ENCODE measurements at places on chromosomes 5 and 9.

- DNase-seq = no peak
Observed at GRCh38 chr5:96743805-96744204, 63.9 kb downstream of the ERAP1 start.

DNA sequence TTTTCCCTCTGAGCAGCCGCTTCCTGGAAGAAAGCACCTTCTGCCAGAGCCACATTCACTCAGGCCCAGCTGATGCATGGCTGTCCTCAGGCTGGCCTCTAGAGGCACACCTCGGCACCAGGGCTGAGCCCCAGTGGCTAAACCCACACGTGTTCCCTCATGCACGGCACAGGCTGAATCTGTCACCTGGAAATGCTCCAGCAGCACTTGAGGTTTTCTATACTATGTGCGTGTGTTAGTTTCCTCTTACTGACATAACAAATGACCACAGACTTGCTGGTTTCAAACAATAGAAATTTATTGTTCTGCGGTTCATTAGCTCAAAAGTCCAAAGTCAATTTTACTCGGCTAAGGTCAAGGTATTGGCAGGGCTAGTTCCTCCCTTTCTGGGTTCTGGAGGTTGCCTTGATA is 141.4 kb downstream of the LRRC70 start:
- DNase-seq = peak; percentile 70

DNA sequence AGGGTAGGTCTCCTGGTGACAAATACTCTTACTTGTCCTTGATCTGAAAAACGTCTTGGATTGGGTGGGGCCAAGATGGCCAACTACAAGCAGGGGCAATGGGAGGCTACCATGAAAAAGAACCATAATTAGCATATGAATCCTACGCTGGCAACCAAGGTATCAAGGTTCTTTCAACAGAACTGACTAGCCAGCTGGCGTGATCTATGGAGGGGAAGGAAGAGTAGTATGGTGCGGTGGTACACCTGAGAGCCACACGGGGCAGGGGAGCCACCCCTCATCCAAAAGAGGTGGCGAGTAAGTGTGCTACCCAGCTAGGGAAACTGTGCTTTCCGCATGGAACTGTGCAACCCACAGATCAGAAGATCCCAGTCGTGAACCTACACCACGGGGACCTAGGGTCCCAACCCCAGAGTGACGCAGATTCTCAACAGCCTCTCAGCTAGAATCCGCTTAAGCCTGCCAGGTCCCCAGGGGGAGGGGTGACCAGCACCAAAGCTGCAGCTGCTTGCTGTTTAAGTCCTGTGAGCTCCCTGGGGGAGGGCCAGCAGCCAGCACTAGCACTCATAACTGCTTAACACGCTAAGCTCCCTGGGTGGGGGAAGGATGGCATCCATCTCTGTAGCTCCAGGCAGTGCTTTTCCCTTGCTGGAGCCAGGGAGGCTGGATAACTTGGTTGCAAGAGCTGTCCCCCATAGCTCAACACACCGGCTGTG is 334.8 kb downstream of the FBXL17 start:
- no peak for DNase-seq

DNA sequence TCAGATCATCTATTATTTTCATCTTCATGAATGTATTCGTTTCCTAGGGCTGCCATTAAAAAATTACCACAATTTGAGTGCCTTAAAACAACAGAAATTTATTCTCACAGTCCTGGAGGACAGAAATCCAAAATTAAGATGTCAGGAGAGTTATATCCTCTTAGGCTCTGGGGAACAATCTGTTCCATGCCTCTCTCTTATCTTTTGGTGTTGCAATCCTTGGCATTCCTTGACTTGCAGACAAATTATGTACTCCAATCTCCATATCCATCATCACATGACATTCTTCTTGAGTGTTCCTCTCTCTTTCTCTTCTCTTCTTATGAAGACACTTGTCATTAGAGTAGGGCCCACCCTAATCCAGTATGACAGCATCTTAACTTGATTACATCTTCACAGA is 339.4 kb downstream of the EFNA5 start:
- no peak for DNase-seq

GRCh38 chr9:77954013-77954665 is 77.5 kb downstream of the GNAQ start:
- no peak for DNase-seq

- no peak for DNase-seq
Observed at GRCh38 chr5:172127581-172127980, 60.4 kb downstream of the STK10 start.

DNA sequence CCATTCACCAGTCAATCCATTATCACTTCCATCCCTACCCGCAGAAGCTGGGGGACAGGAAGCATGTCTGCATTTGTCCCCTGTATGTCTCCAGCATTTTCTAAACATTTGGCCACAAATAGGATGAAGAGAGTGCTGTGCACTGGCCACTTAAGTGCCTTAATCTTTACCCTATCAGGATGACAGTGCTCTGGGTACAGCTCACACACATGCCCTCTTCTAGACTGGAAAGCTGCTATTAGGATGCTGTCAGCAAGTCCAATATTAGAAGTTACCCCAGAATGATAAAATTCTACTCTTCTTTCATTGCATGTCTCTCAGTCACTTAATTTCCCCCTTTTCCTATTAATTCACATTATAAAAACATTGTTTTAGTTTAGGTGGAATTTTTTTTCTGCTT is 168.4 kb downstream of the RASEF start:
- DNase-seq = no peak

GRCh38 chr5:362978-363765 is 41.7 kb downstream of the AHRR start:
- DNase-seq = no peak

Measured in GM12865 (cell line).